MCF 10A (cell line): ENCODE measurements at places on chromosomes 3 and 15. TPM values are rescaled to one million over a fixed set of nuclear protein-coding genes. Genes with fewer than 3 reads are reported as not detected.
A peak's percentile ranks its signal among the peaks of the same experiment; 100 is the strongest.

GRCh38 chr15:69612112-69612511 lies 159.5 kb downstream of the RPLP1 start:
- H3K4me3 ChIP-seq: no peak overlapping the region
- H3K27ac ChIP-seq: no peak overlapping the region
- H3K4me1 ChIP-seq: peaks cover 20% of the 10 kb centered on the region
- peaks cover 9% of the 10 kb centered on the region for H3K27me3 ChIP-seq
- DNase-seq: no peak

DNA sequence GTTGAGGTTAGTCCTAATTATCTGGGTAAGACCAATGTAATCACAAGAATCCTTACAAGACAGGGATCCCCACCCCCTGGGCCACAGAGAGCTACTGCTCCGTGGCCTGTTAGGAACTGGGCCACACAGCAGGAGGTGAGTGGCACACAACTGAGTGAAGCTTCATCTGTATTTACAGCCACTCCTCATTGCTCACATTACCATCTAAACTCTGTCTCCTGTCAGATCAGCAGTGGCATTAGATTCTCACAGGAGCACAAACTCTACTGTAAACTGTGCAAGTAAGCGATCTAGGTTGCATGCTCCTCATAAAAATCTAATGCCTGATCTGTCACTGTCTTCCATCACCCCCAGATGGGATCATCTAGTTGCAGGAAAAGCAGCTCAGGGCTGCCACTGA lies 58.5 kb upstream of the CRBN start:
- H3K36me3 ChIP-seq: no peaks in the 10 kb centered on the region
- no peak overlapping the region for H3K4me3 ChIP-seq
- no peaks in the 10 kb centered on the region for H3K27me3 ChIP-seq
- no peak overlapping the region for H3K27ac ChIP-seq

DNA sequence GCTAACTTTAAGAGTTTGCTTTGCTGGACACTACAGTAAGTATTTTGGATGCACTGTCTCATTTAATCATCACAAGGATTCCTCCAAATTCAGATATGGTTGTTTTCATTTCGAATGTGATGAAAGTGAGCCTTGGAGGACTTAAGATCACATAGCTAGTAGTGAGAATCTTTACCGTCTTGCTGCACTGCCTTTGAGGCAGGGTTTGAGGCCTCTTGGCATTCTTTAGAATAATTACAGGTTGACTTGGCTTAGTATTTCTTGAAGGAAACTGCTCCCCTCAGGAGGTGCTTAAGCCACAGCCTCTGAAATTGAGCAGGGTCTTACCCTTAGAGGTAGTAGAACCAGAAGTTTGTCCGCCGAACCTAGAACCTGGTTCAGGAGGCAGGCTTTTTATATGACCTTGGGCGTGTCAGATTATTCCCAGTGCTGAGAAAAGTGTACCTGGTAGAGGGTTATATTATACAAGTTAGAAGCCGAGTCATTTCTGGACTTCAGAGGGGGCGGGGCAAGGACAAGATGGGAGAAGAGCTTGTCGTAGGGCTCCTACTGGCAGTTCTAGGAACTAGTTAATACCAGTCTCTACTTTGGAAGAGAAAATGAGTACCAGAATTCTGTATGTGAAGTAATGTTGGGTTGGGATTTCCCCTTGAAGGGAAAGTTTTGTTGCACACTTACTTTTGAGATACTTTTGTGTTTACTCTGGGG lies 1.1 kb downstream of the TFG start:
- DNase-seq: peak; percentile 76
- H3K27me3 ChIP-seq: no peaks in the 10 kb centered on the region
- H3K36me3 ChIP-seq: peaks cover 40% of the 10 kb centered on the region
- H3K4me1 ChIP-seq: peaks cover 52% of the 10 kb centered on the region
- H3K4me3 ChIP-seq: peak overlapping the region; percentile 89
- peak overlapping the region; percentile 96 for H3K27ac ChIP-seq

Gene SAMMSON
- total RNA-seq: not detected in 2 replicates

Gene A4GNT
- not detected in 2 replicates for total RNA-seq

Gene CA12
- 19.6 and 20.3 TPM in 2 replicates for total RNA-seq

Gene CCK
- total RNA-seq: not detected in 2 replicates

Gene PRSS50
- total RNA-seq: not detected in 2 replicates

GRCh38 chr15:90268415-90268814 lies 2.9 kb downstream of the NGRN start:
- H3K4me1 ChIP-seq: peaks cover 29% of the 10 kb centered on the region
- no peak for DNase-seq
- peak overlapping the region; percentile 46 for H3K4me3 ChIP-seq
- H3K27me3 ChIP-seq: no peaks in the 10 kb centered on the region

Gene TRH
- not detected in 2 replicates for total RNA-seq

Gene ERC2
- 0.42 and 0.44 TPM in 2 replicates for total RNA-seq

Gene PAK2
- total RNA-seq: 119 and 126 TPM in 2 replicates

GRCh38 chr3:131501949-131502348 lies 822 bp downstream of the MRPL3 start:
- H3K4me1 ChIP-seq: peaks cover 21% of the 10 kb centered on the region
- H3K27me3 ChIP-seq: no peaks in the 10 kb centered on the region
- peak; percentile 18 for DNase-seq
- peak overlapping the region; percentile 91 for H3K27ac ChIP-seq
- peak overlapping the region; percentile 95 for H3K4me3 ChIP-seq
- H3K36me3 ChIP-seq: peaks cover 43% of the 10 kb centered on the region

- H3K27me3 ChIP-seq: no peaks in the 10 kb centered on the region
- H3K27ac ChIP-seq: no peak overlapping the region
- no peaks in the 10 kb centered on the region for H3K36me3 ChIP-seq
- DNase-seq: peak; percentile 85
These were observed 196.6 kb downstream of the GAP43 start for GRCh38 chr3:115819785-115820384.

Gene MAPK6
- total RNA-seq: 106 and 114 TPM in 2 replicates

Gene PCYT1A
- 64.5 and 78.1 TPM in 2 replicates for total RNA-seq

GRCh38 chr3:5194801-5195509 lies 7.4 kb downstream of the EDEM1 start:
- H3K4me3 ChIP-seq: peak overlapping the region; percentile 52
- DNase-seq: peak; percentile 91
- H3K27me3 ChIP-seq: no peaks in the 10 kb centered on the region
- peaks cover 55% of the 10 kb centered on the region for H3K36me3 ChIP-seq
- peaks cover 73% of the 10 kb centered on the region for H3K4me1 ChIP-seq
- H3K27ac ChIP-seq: peak overlapping the region; percentile 95

- no peaks in the 10 kb centered on the region for H3K36me3 ChIP-seq
- H3K27ac ChIP-seq: no peak overlapping the region
- H3K4me1 ChIP-seq: no peaks in the 10 kb centered on the region
- no peak overlapping the region for H3K4me3 ChIP-seq
These were observed 157.9 kb downstream of the XXYLT1 start for GRCh38 chr3:195113048-195113447.

- no peaks in the 10 kb centered on the region for H3K27me3 ChIP-seq
- H3K4me3 ChIP-seq: peak overlapping the region; percentile 95
- H3K27ac ChIP-seq: peak overlapping the region; percentile 99
- H3K36me3 ChIP-seq: peaks cover 30% of the 10 kb centered on the region
These were observed 2.2 kb downstream of the MAPK6 start for GRCh38 chr15:52021128-52021671.

Gene CCR9
- not detected in 2 replicates for total RNA-seq

Gene MANF
- 271 and 273 TPM in 2 replicates for total RNA-seq

DNA sequence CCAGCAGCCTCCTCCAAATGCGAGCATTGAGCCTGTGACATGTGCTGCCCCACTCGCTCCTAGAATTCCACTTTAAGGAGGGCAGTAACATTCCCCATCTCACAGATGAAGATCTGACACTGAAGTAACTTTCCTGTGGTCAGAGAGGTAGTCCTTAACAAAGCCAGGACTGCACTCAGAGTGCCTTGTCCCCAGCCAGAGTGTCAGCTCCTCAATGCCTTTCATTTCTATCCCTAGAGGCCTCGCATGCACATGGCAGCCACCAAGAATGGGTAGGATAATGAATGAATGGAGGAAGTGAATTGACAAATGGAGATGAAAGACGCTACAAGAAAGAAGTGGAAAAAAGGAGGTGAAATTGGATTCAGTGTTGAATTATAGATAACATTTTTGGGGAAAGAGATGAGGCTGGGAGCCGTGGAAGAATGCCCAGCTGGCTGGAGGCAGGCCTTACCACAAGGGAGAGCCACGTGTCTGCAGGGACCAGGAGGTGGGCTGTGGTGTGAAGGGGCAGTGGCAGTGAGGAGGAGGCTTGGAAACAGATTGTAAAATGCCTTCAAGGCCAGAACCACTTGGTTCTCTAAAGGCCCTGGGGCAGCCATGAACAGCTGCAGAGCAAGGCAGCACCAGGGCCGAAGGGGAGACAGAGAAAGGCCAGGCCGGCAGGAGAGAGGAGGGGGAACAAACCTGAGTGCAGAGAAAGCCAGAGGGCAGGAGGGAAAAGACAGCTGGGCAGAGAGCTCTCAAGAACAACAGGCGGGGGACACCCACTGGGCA lies 10.4 kb downstream of the CFAP92 start:
- peaks cover 10% of the 10 kb centered on the region for H3K27me3 ChIP-seq
- H3K4me1 ChIP-seq: peaks cover 9% of the 10 kb centered on the region
- H3K36me3 ChIP-seq: no peaks in the 10 kb centered on the region
- H3K27ac ChIP-seq: no peak overlapping the region
- no peak overlapping the region for H3K4me3 ChIP-seq
- no peak for DNase-seq

GRCh38 chr15:34241376-34242330 lies 16.8 kb downstream of the EMC4 start:
- no peaks in the 10 kb centered on the region for H3K27me3 ChIP-seq
- no peak overlapping the region for H3K4me3 ChIP-seq
- H3K36me3 ChIP-seq: peaks cover 8% of the 10 kb centered on the region
- DNase-seq: peak; percentile 64
- H3K4me1 ChIP-seq: peaks cover 13% of the 10 kb centered on the region

GRCh38 chr3:176119826-176120225 lies 1077.5 kb downstream of the TBL1XR1 start:
- H3K4me3 ChIP-seq: no peak overlapping the region
- no peaks in the 10 kb centered on the region for H3K36me3 ChIP-seq
- no peak overlapping the region for H3K27ac ChIP-seq
- no peak for DNase-seq
- H3K27me3 ChIP-seq: no peaks in the 10 kb centered on the region

Gene PDCD6IP
- 286 and 304 TPM in 2 replicates for total RNA-seq

DNA sequence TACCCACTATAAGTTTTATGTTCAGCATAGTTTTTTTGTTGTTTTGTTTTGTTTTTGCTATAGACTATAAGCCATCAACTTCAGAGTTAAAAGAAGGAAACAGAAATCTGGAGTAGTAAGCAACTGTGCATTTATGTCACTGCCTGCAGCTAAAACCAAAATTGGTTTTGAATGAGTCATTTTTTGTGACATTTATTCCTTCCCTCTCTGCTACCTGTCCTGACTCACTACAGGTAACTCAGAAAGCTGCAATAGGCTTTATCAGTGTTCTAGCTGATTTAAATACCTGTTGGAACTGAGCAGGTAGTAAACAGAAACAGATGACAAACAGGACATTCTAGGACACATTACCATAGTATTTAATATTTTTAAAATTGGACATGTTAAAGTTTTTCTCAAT lies 393.3 kb upstream of the WNT5A start:
- DNase-seq: peak; percentile 11
- no peak overlapping the region for H3K27ac ChIP-seq
- no peaks in the 10 kb centered on the region for H3K27me3 ChIP-seq
- no peak overlapping the region for H3K4me3 ChIP-seq

DNA sequence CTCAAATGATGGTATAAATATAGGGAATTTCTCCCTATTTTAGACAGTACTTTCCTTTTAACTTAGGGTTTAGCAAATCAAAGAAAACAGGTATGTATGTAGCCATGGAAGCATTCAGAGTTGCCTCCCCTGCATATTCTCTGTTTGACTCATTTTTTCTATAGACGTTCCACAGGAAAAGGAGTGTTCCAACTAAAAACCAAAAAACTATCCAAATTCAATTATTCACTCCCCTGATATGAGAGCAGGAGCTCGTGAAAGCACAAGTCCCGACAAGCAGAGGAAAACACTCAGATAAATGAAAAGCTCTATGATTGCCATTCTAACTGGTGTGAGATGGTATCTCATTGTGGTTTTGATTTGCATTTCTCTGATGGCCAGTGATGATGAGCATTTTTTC lies 119.5 kb downstream of the FRMD5 start:
- H3K27me3 ChIP-seq: no peaks in the 10 kb centered on the region
- peak overlapping the region; percentile 95 for H3K27ac ChIP-seq
- no peaks in the 10 kb centered on the region for H3K36me3 ChIP-seq
- DNase-seq: peak; percentile 34
- H3K4me1 ChIP-seq: peaks cover 9% of the 10 kb centered on the region

DNA sequence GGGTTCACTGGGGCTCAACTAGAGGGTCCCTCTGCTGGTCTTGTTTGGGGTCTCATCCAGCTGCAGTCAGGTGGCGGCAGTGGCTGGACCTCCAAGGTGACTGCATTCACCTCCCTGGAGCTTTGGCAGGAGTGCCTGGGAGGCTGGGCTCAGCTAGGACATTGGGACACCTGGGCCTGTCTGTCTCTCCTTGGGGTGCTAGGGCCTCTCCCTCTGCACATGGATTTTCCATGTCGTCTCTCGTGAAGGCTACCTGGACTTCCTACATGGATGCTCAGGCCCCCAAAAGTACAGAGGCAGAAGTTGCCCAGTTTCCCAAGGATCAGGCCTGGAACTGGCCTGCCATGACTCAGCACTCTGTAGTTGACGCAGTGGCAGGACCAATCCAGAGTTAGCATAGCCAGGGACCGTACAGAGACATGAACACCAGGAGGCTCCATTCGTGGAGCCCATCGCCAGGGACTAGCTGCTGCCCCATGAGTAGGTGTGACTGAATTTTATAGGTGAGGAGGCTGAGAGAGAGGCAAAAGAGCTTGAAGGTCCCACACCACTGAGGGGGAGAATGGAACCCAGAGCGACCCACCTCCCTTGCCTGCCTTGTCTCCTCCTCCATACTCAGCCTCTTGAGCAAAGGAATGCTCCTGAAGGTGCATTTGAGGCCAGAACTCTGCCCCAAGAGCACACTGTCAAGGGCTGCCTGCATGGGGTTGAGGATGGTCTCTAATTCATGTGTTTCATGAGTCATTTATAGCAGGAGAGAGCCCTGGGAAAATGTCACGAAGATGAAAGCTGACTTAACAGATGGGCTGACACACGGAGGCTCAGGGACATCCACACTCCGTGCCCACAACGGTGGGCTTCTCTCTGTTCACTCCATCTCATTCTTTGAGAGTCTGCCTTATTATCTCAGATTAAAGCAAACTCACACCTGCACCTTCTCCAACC lies 13.0 kb upstream of the ALDH1A3 start:
- no peak overlapping the region for H3K4me3 ChIP-seq
- DNase-seq: no peak
- H3K27ac ChIP-seq: no peak overlapping the region
- H3K27me3 ChIP-seq: no peaks in the 10 kb centered on the region

- peak overlapping the region; percentile 77 for H3K4me3 ChIP-seq
- no peaks in the 10 kb centered on the region for H3K4me1 ChIP-seq
- peak; percentile 84 for DNase-seq
- peaks cover 13% of the 10 kb centered on the region for H3K36me3 ChIP-seq
- no peaks in the 10 kb centered on the region for H3K27me3 ChIP-seq
- peak overlapping the region; percentile 72 for H3K27ac ChIP-seq
These were observed 12.5 kb upstream of the MORF4L1 start for GRCh38 chr15:78859971-78860719.

DNA sequence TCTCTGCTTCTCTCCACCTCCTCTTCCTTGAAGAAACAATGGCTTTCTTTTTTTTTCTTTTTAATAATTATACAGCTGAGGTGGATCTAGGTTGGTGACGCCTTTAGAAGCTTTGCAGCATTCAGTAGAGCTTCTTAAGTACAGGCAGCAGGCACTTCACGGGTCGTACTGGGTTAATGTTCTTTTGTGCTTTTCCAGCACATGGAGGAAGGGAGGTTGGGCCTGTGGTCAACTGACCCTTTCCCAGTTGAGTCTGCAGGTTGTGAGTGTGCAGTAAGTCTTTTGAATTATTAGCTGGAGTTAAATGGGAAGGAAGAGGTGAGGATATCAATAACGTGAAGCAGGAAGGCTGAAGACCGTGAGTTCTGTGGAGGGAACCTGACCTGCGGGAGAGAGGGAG lies 7.0 kb downstream of the TRAK1 start:
- DNase-seq: no peak
- H3K27me3 ChIP-seq: no peaks in the 10 kb centered on the region
- no peak overlapping the region for H3K4me3 ChIP-seq
